ENCODE measurements at places on chromosomes 3 and 15.
A peak's percentile ranks its signal among the peaks of the same experiment; 100 is the strongest.

DNA sequence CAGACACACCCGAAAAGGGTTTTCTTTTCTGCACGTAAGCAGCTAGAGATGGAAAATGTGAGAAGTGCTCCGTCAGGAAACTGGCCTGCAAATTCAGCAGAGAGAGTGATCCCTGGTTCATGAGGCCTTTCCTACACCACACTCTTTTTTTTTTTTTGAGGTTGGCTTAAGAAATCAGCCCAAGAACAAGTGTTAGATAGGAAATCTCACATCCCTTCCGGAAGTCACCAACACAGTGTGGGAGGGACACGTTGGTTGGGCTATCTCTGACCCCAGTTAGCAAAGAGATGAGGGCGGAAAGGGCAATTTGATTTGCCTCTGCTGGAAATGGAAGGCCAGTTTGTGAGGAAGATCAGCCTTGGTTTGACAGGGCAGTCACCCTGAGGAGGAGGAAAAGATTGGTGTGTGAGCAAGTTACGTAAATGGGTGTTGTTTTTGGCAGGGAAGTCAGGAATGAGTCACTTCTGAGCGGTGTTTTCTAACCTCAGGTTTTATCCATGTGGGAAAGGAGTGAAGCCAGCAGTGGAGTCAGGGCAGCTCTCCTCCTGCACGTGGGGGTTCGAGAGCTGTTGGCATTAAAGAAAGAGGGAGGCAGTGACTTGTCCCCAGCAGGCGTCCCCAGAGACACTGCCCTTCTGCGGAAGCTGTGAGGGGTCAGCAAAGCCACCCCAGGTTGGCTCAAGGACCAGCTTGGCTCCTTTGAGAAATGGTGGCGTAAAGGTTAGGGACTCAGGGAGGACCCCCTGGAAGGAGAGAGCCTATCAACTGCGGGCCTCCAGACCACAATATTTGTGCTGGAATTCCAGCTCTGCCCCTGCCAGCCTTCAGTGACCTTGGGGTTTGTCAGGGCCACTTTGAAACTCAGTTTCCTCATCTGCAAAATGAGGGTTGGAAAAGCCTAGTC, 237.6 kb upstream of the BHLHE40 start:
- peak; percentile 89 for DNase-seq

DNA sequence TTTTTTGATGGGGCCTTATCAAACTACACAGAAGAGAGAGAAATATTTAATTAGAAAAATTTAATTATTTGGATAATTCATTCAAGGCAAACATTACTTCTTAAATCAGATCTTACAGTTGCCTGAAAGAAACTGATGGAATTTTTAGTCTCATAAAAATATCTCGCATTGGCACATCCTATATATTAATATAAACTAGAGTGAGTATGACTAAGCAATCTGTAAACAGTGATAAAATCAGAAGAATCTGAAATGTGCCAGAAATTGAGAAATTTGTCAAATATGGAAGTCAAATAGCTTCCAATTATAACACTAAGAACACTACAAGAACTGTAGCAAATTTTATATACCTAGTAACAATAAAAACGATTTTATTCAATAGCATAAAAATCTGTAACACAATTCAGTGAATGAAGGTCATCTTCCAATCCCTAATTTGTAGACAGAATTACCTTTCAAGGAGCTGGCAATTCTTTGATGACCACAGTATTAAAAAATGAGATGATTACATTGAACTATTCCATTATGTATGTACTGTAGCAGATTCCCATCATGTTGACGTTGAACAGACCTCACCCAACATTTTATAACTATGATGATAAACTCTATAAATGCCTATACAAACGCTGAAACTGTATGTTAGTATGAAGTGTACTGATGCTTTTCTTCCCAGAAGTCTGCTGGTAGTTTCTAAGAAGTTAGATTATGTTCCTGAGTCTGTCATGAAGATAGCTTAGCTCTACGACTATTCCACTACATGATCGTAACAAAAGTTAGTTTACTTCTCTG, 63.0 kb downstream of the ALDH1A2 start:
- DNase-seq: no peak

DNA sequence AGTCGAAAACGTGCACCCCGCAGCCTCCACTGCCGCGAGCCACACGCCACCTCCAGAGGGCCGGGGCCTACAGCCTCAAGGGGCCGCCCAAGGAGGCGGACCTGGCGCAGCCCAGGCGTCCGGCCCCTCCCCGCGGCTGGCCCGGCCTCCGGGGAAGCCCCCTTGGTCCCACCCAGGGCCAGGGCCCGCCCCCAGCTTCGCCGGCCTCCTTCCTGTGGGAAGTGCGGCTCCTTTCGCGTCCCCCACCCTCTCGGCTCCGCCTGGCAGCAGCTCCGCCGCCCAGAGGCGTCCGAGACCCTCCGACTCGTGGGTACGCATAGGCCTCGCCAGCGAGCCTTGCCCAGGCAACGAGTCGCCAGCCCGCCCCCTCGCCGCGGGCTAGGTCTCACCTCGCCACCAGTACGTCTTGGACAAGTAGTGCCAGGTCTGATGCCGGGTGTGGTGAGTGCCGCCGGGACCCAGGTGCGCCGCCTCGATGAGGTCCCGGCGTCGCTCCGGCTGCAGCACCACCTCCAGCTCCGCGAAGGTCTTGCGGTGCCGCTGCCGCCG, 642 bp downstream of the ZBTB11 start:
- peak; percentile 96 for DNase-seq

GRCh38 chr3:10332481-10333348, 11.8 kb upstream of the SEC13 start:
- DNase-seq: no peak

- no peak for DNase-seq
These were observed 84.7 kb downstream of the MRPL46 start for GRCh38 chr15:88382482-88382983.

DNA sequence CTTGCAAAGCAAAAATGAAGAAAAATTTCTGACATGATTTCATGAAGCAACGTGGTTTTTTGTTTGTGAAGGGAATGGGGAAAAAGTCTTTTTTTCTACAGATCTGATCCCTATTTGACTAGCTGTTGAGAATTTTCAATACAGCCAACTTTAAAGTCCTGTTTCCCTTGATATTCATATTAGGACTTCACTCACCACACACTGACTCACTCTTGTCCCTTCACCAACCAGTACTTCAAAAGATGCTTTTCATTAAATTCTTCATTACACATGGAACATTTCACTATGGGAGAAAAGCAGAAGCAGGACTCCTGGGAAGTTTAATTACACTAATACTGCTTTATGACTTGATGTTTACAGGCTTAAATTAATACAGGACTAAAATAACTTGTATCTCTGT, 16.6 kb downstream of the TRANK1 start:
- no peak for DNase-seq

- no peak for DNase-seq
These were observed 188.7 kb upstream of the EIF1B start for GRCh38 chr3:40120806-40121205.

DNA sequence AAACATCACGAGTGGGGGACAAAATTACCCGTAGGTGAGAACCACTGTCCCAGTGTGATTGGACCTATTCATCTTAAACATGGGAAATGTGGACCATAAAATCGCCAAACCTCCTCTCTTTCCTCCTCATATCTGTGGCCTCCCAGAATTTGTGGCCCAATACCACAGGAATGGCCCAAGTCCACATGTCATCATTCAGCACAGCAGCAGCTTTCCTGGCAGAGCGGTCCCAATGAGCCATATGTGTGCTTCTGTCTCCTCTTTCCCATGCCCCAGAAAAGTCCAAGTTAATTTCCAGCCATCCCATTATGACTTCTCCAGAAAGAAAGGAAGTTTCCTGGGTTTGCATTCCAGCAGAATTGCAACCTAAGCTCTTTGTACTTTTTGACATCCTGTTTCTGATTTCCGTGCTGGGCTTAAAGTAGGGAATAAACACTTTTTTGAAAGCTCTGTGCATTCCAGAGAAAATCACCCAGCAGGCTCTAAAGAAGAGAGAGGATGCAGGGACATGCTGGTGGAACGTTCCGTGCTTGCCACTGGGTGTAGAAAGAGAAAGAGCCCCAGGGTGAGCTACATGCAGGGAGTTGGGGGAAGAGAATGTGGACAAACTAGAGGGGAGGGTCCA, 259.4 kb upstream of the PROK2 start:
- DNase-seq: no peak

- DNase-seq: no peak
These were observed 745.0 kb upstream of the BCHE start for GRCh38 chr3:166582236-166582635.

DNA sequence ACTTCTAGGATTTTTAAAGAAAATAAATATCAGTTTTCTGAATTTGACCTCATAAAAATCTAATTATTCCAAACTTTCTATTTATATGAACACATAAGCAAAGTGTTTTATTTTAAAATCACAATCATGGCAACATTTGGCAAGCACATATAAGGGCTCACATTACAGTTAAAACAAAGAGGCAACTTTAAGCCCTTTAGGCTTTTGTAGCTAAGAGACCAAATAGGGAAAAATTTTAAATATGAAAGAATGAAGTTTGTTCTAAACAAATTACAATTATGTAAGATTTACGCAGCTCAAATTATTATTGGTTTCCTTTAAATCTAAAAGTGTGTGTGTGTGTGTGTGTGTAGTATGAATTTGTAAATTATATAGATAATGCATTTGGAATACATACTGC, 267.0 kb downstream of the ZIC4 start:
- no peak for DNase-seq

GRCh38 chr3:141326626-141327025, 41.7 kb upstream of the ZBTB38 start:
- DNase-seq: no peak

DNA sequence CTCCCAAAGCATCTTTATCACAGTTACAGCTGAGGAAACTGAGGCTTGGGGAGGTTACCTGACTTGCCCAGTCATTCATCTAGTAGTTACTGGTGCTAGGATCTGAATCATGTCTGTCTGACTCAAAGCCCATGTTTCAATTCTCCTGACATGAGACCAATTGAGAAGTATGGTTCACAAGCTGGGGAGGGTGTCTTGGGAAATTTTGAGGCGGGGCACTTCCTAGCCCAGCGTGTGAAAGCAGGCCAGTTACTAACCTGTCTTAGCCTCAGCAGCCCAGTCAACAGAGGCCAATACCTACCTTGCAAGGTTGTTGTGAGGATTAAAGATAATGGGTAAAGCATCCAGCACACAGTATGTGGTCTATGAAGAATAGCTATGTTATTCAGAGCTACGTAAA, 37.0 kb downstream of the CLDN18 start:
- peak; percentile 20 for DNase-seq

- DNase-seq: no peak
These were observed 528.7 kb downstream of the SOX2 start for GRCh38 chr3:182240474-182240873.

GRCh38 chr3:188693435-188693834, 478.3 kb upstream of the TPRG1 start:
- no peak for DNase-seq

DNA sequence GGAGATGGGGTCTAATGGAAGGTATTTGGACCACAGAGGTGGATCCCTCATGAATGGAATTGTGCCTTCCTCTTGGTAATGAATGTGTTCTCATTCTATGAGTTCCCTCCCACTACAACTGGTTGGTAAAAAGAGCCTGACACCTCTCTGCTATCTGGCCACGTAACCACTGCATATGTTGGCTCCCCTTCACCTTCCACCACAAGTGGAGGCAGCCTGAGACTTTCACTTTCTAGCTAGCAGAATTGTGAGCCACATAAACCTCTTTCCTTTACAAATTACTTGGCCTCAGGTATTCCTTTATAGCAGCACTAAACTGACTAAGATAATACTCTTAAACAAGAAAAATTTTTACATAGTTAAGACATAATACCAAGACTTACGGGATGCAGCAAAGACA, 155.3 kb downstream of the NR1I2 start:
- DNase-seq: no peak

DNA sequence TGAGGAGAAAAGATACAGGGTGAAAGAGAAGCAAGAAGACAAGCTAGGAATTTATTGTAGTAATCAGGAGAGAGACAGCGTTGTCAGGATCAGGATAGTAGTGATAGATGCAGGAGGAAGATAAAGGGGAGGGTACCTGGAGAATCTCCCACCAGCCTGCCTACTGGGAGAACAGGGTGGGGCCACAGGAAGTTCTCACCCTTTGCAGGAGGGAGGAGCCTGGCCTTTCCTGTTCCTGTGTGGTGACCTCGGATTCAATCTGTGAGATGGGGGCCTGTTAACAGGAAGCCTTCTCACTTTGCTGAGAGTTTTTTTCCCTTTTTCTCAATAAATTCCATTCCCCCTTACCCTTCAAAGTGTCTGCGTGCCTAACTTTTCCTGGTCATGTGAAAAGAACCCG, 37.6 kb downstream of the GMPS start:
- no peak for DNase-seq

- DNase-seq: no peak
These were observed 170.2 kb upstream of the SMAD3 start for GRCh38 chr15:66894986-66895780.

DNA sequence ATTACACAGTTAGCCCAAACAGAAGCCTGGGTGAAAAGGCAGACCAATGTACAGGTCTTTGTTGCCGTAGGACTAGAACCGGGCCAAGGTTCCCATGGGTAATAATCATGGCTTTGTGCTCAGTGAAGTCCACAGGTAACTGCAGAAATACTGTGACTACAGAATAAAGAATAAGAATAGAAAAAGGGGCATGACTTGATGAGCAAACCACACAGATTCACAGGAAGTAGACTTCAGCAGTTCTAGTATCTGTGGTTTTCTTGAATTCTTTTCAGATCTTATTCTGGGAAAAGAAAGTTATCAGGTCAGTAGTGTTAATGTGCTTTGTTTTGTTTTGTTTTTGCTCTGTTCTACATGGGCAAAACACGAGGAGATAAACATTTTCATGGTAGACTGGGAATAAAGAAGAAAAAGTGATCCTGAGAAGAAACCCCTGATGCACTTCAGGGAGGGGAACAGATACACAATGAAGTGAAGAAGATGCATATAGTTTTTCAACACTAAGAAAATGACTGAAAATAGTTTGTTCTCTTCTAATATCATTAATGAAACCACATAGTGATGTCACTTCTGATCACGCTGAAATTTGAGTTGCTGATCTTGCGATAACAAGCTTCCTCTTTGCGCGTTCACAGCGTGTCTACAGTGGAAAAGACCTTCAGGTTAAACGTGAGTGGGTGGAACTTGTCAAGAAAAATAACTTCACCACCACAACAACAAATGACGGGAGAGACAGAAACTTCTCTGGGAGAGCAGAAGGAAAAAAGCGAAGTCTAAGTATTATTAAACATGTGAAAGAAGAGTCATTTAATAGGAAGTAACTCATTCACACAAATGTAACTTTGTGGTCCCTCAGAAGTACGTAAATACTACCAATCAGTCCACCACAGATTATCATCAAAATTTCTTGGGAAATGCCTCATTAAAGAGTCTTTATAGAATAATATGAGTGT, 315.8 kb upstream of the SATB1 start:
- peak; percentile 95 for DNase-seq

GRCh38 chr15:57283774-57284503, 92.4 kb upstream of the CGNL1 start:
- peak; percentile 62 for DNase-seq

- DNase-seq: no peak
These were observed 6.6 kb downstream of the SPCS1 start for GRCh38 chr3:52712291-52713212.

- DNase-seq: no peak
These were observed 345.1 kb downstream of the FEZF2 start for GRCh38 chr3:62028236-62028635.
